ENCODE measurements at places on chromosomes 2 and 18.

DNA sequence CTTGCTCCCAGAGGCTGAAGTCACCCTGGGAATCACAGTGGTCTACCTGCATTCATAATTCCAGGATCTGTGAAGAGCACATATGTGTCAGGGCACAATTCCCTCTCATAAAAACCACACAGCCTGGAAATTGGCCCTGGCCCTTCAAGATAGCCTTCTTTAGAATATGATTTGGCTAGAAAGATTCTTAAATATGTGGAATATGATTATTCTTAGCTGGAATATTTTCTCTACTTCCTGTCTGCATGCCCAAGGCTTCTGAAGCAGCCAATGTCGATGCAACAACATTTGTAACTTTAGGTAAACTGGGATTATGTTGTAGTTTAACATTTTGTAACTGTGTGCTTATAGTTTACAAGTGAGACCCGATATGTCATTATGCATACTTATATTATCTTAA lies 24.2 kb downstream of the ICOS start:
- DNase-seq = no peak

DNA sequence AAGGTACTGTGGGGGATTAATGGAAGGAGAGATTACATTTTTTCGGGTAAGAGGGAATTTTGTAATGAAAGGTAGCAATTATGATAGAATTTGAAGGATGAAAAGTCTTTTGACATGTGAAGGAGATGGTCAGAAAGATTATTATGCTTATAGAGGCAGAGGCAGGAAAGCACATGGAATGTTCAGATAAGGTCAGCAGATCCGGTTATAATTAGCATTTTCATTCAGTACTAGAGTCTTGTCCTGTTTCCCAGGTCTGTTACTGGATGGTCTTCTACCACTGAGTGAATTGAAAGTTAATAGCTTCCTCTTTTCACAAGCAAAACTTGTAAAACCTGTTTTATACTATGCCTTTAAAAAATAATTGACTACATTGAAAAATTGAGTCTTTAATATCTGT lies 116.9 kb downstream of the PHLPP1 start:
- DNase-seq = no peak

DNA sequence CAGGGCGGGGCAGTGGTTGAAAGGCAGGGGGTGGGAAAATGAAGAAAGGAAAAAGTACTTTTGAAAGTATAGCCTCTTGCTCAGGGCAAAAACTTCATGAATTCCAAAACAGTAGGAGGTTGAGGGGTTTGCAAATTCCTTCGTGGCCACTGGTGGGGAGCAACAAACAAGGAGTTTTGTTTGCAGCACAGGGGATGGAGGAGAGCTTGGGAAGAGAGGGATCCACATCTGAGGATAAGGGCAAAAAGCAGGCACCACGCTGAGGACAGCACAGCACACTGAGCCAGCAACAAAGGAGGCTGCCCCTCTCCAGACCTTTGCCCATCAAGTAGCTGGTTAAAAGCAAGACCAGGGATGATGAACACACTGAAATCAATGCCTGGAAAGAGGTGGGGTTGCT lies 148.9 kb downstream of the TCF4 start:
- no peak for DNase-seq

DNA sequence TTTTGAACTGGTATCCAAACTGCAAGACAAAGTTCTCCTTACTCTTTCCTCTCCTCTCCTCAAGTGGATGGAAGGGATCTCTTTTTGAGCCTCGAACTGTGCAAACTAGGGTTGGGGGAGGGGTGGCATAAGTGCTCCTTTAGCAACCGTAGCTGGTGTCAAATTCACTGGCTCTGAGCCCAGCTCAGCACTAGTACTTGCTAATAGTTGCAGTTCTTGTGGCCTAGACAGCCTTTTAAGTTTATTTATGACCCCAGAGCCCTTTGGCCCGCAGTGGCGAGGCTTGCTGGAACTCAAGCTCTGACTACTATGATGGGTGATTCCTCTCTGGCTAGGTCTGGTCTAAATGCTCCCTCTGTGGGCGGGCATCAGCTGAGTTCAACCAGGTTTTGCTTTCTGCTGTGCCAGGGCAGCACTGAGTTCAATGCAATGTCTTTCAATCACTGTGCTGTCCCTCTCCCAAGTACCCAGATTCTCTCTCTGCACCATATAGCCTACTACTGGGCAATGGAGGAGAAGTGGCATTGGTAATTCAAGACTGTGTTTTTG lies 528.4 kb upstream of the SYT4 start:
- no peak for DNase-seq

DNA sequence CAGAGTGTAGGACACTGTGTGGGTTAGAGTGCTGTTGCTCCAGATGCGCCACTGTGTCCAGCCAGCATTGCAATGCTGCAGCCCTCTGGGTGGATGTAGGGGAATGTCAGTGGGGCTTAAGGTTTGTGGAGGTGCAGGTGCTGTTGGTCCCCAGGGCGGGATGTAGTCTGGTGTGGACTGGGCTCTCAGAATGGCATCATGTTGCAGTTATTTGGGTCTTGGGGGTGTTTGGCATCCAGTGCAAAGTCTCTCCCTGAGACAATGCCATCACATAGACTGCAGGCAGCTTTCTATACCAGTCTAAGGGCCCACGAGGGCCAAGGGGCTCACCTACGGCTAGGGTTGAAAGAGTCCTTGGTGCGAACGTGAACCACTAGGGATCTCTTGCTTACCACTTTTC lies 275.3 kb downstream of the SOX11 start:
- DNase-seq = no peak

DNA sequence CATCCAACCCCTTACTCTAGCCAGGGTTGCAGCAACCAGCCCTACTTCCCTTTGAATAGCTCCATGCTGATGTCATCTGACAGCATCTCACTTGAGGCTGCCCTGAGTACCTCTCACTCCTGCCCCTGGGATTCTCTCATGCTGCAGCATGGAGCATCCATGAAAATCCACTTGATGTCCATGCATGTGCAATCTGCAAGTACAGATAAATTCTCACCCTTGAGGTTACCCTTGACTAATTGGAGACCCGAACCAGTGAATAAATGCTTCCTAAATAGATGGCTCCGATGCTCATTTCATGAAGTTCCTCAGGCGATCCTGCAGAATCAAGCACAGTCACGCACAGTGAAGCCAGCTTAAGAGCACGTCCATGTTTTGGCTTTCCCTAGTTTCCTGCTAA lies 298.3 kb downstream of the RBM43 start:
- DNase-seq = no peak

- DNase-seq = no peak
These were observed 311.4 kb downstream of the CTNNA2 start for GRCh38 chr2:79824086-79824786.

DNA sequence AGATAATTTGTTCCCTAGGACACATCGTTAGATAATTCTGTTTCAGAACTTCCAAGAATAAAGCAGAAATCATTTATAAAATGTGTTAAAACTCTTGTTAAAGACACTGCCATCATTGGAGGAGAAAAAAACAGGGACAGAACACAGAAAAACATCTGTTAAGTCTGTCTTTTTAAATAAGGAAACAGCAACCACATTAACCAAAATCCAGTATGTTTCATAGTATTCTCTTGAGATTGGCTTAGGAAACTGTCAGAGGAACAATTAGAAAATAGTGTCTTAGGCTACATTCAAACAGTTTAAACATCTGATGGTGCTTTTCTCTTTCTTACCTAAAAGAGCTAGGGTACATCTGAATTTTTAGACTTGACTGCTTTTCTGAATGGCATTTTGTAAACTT lies 81.6 kb downstream of the PMS1 start:
- no peak for DNase-seq

- peak; percentile 83 for DNase-seq
These were observed 111.7 kb upstream of the CSRNP3 start for GRCh38 chr2:165357758-165358157.

- DNase-seq = no peak
These were observed 225.3 kb upstream of the AGAP1 start for GRCh38 chr2:235268535-235268934.

DNA sequence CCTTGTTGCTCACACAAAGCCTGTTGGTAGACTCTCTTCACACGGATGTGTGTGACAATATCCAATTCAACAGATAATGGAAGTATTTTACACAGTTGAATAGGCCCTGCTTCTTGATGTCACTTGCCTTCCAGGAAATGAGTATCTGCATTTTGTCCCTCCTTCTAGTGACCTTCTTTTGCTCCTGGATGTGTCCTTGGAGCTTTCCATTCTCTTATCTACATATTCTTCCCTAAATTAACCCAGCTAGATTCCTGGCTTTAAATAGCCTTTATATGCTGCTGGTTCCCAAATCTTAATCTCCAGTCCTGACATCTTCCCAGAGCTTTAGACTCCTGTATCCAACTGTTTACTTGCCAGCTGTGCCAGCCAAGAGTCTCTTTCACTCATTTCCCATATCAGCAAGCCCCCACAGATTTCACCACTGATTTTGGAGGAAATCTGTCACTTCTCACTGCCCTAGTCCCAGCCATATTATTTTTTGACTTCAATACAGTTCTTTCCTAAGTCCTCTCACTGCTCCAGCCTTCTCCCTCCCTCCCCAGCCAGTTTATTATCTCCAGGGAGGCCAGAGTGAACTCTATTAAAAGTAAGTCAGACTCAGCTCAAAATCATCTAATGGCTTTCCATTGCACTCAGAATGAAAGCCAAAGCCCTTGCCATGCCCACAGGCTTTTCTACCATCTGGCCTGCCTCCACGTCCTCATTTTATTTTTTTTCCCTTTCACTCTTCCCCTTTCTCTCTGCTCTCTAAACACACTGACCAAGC lies 170.0 kb downstream of the PDE11A start:
- DNase-seq = no peak

DNA sequence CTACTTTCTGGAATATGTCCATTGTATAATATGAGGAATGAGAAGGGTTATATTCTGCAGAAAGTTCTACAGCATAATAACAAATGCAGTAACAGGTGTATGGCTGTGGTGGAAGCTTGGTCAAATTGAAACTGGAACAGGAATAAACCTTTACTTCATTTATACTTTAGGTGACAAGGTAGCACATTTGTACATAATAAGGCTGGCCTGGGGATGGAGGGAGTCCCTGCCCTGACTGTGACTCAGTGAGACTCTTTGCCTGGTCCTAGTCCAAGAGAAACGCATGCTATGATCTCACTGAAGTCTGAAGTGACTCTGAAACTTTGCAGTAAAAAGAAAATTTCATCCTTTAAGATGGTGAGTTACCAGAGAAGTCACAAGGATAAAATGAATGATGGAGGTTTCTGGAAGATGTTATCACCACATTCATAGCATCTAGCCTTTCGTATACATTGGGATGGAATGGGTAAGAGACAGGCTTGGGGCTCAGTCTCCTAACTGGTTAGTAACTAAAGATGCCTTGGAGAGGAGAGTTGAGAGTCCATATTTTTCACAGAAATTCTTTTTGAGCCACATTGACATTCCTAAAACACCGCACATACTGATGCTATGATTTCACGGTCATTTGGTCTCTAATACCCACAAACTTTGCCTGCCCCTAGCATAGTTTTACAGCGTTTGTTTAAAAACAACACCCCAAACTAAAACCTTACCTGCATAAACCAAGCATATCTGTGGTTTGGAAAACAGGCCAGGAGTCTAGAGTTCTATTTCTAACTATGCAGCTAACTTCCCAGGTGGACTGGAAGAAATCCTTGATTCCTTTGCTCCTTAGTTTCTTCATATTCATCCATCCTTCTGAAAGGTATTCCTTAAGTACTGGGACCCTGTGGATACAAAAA lies 42.4 kb upstream of the NABP1 start:
- peak; percentile 61 for DNase-seq

DNA sequence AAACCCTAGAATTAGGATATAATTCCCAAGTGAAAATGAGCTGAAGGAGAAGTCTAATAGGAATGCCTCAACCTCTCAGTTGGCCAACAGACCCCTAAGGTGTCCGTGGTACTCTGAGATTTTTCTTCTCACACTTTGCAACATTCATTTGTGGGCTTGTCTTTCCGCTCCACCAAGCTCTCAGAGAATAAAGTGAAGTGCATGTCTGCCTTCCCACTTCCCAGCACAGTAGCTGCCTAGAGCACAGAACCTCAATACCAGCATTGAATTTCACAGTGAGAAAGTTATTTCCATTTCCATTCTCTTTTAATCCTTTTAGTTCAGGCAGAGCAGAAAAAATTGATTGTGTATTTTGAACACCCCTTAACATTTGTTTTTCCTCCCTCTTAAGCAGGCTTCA lies 451.8 kb downstream of the TGIF1 start:
- DNase-seq = no peak

GRCh38 chr18:34223164-34223892 lies 1.4 kb downstream of the NOL4 start:
- peak; percentile 6 for DNase-seq

GRCh38 chr18:7844017-7844416 lies 276.9 kb downstream of the PTPRM start:
- no peak for DNase-seq

GRCh38 chr2:1981421-1981820 lies 237.1 kb upstream of the PXDN start:
- DNase-seq = no peak

- peak; percentile 85 for DNase-seq
These were observed 458.6 kb downstream of the FBXO15 start for GRCh38 chr18:73688851-73689711.

DNA sequence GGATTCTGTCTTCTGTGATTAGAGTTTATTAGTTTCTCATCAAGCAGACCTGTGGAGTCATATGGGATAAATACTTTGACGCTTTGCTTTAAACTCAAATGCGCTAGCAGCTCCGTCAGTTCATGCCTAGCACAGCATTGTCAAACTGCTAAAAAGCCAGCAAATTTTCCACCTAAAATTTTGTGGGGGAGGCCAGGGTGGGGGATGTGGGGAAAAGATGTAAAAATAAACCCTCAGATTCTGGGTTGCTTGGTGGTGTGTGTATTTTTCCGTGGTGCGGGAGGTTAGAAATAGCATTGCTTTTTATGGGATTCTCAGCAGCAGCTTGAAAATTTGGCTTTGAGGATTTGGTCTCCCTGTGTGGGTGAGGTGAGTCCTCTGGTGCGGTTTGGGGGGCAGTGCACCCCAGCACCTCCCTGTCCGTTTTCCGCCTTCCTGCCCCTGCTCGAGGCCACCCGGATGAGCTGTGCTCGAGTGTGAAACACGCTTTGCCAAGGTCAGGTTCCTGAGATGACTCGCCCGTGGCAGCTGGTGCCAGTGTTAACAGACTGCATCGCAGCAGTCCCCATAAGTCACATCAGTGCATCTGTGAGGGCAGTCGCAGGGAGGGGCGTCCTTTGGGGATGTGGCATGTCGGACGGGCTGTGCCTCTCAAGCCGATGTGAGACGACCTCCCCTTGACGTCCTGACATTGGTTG lies 65.9 kb downstream of the LDLRAD4 start:
- no peak for DNase-seq

GRCh38 chr18:75204732-75205513 lies 4.0 kb downstream of the PTGR3 start:
- DNase-seq = no peak

GRCh38 chr2:68740400-68740914 lies 5.8 kb downstream of the ARHGAP25 start:
- peak; percentile 49 for DNase-seq

DNA sequence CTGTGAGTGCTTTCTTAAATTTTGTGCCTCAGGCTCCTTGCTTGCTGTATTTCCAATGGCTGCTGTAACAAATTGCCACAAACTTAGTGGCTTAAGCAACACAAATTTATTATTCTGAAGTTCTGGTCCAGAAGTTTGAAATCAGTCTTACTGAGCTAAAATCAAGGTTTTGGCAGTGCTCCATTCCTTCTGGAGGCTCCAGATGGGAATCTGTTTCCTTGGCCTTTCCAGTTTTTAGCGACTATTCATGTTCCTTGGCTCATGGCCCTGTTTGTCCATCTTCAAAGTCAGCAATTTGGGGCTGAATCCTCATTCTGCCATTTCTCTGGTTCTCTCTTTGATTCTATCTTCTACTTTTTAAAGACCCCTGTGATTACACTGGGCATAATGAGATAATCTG lies 31.8 kb downstream of the STRADB start:
- no peak for DNase-seq

Measured in mammary epithelial cell (primary cell).